AG10803 (cell line): ENCODE measurements at places on chromosomes 7 and 10.
A peak's percentile ranks its signal among the peaks of the same experiment; 100 is the strongest.

DNA sequence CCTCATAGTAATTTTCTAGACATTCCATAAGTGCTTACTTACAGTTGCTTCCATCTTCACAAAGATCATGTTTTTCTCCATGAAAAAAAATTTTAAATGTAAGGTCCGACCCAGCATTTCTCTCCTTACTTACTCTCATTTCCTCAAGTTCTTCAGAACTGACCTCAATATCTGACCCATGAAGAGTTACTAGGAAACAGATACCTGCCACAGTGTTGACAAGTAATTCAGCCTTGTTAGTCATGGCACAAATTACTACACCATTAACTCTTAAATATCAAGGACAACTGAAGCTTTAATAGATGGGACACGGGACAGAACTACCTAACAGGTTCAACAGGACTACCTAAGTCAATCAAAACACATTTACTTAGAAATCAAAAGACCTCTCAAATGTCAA is 316.2 kb downstream of the POM121L12 start:
- no peak for DNase-seq

- no peak for DNase-seq
Measured at GRCh38 chr10:1674501-1674900, 62.8 kb downstream of the ADARB2 start.

DNA sequence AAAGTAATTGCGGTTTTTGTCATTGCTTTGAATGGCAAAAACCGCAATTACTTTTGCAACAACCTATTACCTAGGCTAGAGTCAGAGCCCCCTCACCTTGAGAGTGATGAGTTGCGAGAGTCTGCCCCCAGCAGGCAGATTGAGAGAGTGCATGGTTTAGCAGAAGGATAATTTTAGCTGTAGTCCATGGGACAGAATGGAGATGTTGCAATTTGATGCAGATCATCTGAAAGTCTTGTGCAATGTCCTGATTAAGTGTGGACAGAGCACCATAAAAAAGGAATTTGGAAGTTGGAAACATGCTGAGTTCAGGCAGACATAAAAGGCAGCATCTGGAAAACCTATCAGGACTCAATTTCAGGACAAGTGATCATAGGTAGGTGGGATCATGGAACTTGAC is 48.7 kb downstream of the GPR141 start:
- DNase-seq, result peak; percentile 34

DNA sequence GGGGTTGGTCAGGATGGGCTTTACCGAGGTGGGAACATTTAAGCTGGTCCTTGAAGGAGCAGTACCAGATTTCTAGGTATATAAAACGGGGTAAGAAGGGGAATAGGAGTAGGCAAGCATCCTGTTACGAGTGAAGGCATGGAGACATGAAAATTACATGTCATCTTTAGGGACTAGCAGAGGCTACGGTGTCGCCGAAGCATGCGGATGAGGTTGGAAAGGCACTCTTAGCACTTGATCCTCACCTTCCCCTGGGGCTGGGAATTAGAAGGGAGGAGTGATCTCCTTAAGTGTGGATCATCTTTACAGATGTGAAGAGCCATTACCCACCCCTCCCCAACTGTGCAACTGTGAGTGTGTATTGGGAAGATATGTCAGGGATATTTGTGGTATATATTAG is 13.8 kb upstream of the ZRANB1 start:
- no peak for DNase-seq

GRCh38 chr10:78448470-78448869 is 414.8 kb downstream of the RPS24 start:
- no peak for DNase-seq

GRCh38 chr7:129495987-129496386 is 6.3 kb upstream of the SMKR1 start:
- no peak for DNase-seq

- no peak for DNase-seq
Measured at GRCh38 chr10:131848296-131848695, 52.5 kb upstream of the PPP2R2D start.
